Fibroblast of skin of back (primary cell): ENCODE measurements at places on chromosomes 6 and 20.

DNA sequence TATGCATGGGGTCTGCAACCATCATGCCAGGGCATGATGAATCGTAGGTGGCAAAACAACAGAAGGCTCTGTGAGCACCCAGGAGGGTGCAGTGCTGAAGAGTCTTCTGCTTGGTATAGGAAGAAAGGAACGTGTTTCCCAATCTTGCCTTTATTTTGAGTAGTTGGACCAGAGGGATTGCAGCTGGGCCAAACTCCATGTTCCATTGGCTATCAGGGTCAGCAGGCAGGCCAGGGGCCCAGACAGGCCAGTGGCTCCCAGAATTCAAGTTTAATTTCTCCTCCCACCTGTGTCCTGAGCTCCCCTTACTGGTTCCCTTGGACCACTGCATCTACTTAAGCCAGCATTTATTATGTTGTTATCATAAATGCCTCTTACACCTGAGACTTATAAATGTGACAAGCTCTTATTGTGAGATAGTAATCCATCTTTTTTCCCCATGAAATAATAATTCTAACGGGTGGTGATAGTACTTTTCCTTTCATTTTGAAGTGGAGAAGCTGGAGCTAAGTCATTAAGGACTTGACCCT is 918 bp upstream of the TRIM38 start:
- DNase-seq = no peak

GRCh38 chr6:89858041-89858440 is 28.4 kb downstream of the CASP8AP2 start:
- DNase-seq = no peak

- DNase-seq = peak; percentile 60
These were observed 136.7 kb upstream of the CNR1 start for GRCh38 chr6:88302769-88303225.

DNA sequence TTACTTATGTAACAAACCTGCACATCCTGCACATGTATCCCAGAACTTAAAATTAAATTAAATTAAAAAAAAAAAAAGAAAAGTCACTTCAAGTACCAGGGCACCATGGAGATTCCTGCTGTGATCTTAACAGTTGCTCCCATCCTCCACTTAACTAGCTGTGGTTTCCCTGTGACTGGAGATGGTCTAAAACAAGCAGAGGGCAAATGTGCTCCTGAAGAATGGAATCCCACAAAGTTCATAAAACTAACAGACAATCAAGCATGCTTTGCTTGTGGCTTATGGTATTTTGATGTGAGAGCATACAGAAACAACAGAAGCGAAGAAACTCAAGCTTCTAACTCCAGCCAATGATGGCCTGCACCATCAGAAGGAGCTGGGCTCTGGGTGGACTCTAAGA is 153.6 kb upstream of the KCNK16 start:
- peak; percentile 55 for DNase-seq

GRCh38 chr6:136750696-136751521 is 41.4 kb downstream of the MAP3K5 start:
- DNase-seq = no peak

DNA sequence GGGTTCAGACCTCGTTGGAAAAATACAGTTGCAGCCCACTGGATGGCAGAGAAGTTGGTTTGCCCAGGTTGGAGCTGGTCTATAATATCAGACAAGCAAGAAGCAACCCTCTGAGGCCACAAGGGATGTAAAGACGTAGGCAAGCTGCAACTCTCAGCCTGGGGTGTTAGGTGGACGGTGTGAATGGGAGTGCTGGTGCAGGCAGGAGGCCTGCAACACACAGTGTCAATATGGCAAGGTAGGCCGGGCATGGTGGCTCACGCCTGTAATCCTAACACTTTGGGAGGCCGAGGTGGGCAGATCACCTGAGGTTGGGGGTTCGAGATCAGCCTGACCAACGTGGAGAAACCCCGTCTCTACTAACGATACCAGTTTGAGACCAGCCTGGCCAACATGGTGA is 10.5 kb downstream of the VPS16 start:
- no peak for DNase-seq

GRCh38 chr6:10421158-10421920 is 6.5 kb upstream of the TFAP2A start:
- DNase-seq = no peak

DNA sequence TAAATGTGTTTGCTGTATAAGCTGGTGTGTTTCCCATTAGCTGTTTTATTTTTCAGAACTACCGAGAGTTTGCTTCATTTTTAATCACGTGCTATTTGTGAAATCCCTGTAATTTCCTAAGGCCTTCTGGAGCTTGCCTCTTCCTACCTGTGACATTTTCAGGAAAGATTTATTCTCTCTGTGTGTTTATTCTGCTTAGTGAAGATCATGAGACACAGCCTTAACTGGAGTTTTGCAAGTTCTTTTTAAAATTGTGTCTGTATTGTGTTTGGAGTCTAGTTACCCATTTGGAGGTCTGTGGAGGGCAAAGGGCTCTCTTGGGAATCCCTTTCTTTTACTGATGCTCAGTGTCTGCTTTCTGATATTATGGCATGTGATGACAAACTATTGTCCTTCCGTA is 359.1 kb upstream of the FLRT3 start:
- no peak for DNase-seq

GRCh38 chr6:31540640-31541039 is 1.2 kb downstream of the DDX39B start:
- no peak for DNase-seq

DNA sequence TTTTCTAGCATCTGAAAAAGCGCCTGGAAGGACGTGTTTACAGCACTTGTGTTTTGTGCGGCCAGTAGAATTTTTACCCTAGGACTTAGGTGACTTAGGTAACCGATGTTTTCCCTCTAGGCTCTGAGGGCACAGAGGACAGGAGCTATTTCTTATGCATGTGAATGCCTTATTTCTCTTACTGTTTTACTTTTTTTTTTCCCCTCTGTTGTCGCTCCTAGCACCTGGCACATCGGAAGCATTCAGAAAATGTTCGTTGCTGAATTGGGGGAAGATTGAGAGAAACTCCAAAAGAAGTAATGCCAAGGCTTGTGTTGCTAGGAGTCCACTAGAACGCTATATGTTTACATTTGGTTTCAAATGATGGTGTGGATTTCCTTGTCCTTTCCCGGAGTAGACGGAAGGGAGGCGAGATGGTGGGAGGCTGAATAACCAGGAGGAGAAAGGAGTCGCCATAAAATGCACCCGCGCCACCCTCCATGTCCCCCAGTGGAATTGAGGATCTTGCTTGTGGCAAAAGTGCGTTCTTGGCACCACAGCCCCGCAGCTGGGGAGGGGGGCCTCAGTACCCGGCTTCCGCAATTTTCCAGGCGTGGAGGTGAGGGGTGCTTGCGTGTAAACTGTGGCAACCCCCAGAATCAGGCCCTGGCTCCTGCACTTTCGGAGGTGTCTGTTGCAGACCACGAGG is 6.9 kb downstream of the OLIG3 start:
- DNase-seq = no peak

- DNase-seq = no peak
These were observed 7.0 kb upstream of the RALY start for GRCh38 chr20:33986560-33987216.

GRCh38 chr6:151630991-151631655 is 137.3 kb downstream of the CCDC170 start:
- DNase-seq = no peak

DNA sequence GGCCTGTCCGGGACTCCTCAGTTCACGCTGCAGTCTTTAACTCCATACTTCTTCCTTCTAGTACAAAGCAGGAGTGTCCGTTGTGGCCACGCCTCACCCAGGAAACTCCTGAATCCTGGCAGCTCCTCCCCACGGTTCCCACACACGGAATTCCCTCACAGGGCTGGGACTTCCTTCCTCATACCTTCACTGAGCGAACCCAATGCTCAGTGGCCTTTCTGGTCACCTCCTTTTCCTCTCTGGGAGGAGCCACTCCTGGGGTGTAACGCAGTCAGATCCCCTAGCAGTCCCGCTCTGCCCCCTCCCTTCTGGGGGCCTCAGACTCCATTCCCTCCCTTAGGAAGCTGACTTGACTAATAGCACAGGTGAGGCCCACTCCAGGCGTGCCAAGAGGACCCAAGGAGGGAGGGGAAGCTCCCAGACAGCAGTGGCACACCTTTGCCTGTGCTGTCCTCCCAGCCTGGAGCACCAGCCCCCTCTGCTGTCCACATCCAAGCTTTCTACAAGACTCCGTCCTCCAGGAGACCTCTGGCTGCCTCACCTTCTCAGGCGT is at the start of gene SLC52A3:
Gene SLC52A3 (minus strand): TSS at position 75 of the 553 bp plus-strand sequence. CDS start 2,726 bp downstream, outside the sequence.
- no peak for DNase-seq

- DNase-seq = peak; percentile 74
These were observed 35.6 kb downstream of the RIOK1 start for GRCh38 chr6:7424967-7425807.

GRCh38 chr6:150514806-150515380 is 84.8 kb upstream of the PLEKHG1 start:
- DNase-seq = no peak

- peak; percentile 94 for DNase-seq
These were observed 480 bp upstream of the NT5E start for GRCh38 chr6:85449388-85449817.

- DNase-seq = no peak
These were observed 246.8 kb downstream of the ARID1B start for GRCh38 chr6:157023958-157024357.

DNA sequence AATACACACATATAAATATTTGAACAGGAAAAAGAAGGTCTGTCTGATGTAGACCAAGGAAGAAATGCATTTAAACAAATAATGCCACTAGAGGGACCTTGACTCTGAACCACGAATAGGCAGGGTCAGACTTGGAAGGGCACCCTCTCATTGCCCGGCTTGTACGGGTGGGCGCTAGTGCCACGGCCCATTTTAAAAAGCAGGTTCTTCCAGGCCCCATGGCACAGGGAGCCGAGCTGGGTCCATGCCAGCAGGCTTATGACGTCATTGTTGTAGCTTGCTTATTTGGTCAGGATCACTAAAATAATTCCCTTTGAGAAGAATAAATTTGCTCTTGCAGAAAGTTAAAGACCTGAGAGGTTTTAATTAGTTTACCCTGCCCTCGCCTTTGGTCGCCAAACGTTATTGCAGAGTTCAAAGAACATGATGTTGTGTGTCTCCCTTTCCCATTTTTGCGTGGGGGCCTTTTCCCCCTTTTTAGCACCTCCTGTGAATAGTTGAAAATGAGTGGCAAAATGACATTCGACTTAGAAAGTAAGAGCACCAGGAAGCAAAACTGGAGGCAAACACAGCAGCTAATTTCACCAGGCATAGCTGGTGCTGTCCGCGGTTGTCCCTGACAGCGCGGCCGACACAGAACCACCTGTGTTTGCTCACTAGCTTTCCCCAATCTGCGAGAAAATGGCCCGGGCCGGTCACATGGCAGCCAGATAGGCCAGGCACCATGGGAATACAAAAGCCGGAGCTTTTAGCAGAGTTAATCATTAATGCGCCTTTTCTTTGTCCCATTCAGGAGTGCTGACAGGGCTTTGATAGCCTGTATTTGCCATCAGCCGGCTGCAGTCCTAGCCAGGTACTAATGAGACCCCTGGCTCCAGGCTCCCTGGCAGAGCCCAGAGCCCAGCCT is 93.8 kb downstream of the FOXA2 start:
- DNase-seq = no peak

GRCh38 chr6:70530023-70530422 is 36.7 kb upstream of the SDHAF4 start:
- DNase-seq = no peak

- no peak for DNase-seq
These were observed 37.6 kb downstream of the SPTLC3 start for GRCh38 chr20:13046409-13046808.

- DNase-seq = peak; percentile 79
These were observed 152.1 kb upstream of the RIMS1 start for GRCh38 chr6:71733970-71734899.

DNA sequence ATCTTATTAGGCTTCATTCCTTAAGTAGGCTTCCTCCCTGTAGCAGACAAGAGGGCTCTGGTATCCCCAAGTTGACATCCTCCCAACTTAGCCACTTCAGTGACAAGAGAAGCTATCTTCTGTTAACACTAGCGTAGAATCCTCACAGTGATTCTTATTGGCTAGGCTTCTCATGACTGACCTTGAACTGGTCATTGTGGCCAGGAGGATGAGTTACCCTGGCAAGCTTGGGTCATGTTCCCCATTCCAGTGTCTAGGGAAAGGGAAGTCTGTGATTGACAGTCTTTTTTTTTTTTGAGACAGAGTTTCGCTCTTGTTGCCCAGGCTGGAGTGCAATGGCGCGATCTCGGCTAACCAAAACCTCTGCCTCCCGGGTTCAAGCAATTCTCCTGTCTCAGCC is 7.1 kb downstream of the CDKAL1 start:
- DNase-seq = no peak

GRCh38 chr6:96812077-96812703 is 25.1 kb downstream of the GPR63 start:
- DNase-seq = peak; percentile 64

- DNase-seq = no peak
These were observed 1.5 kb upstream of the TMEM200A start for GRCh38 chr6:130364224-130364780.

GRCh38 chr20:24914388-24915241 is 34.5 kb upstream of the CST7 start:
- no peak for DNase-seq

- DNase-seq = no peak
These were observed 50.9 kb downstream of the FNDC1 start for GRCh38 chr6:159220093-159220492.

DNA sequence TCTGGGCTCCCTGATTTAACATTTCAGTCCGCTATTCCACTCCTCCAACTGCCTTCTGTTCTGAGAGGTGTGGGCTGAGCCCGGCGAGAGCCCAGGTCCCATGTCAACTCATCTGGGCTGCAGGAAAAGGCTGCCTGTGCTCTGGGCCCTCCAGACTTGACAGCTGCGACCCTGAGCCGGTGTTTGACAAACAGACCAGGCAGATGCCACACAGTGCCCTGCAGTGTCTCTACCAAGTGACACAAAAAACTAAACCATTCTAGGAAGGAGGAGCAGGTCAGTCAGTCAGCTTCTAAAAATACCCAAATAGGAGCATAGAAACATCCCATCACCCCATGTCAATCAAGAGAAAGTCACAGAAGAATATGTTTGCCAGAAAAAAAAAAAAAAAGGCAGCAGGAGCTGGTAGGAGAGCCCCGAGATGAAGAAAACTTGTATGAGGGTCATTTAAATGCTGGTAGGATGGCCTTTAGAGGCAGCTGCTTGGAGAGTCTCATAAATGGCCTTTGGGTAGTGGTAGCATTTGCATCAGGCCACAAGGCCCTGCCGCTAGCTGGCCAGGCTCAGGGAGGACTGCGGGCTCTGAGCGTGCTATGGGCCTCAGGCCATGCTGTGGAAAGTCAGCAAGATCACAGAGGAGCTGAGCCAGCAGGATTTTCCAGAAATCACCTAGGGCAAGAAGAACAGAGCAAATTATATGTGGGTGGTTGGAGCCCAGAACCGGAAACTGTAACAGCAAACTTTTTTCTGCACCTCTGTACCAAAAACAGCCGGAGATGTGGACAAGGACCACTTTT is 36.6 kb upstream of the GFOD1 start:
- no peak for DNase-seq

DNA sequence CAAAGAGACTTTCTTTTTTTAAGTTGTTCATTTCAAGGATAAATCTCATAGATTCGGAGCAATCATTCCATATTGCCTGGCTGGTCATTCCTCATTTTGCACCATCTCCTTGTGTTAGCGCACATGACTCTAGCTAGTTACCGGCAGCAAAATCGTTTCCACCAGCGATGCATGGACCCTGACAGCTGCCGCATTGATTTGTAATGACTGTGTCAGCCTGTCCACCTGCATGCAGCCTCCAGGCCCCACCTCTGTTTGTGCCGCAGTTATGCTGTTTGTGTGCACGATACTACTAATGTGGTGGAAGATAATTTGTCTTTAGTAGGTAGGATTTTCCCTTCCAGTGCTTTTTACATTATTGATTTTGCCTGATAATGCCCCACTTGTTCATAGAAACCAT is 164.0 kb downstream of the TBC1D7 start:
- DNase-seq = no peak
